NCI-H524 treated with DMSO at 0.1 percent for 48 hours (cell line): ENCODE measurements at places on chromosomes 1 and 21.

- no peak for DNase-seq
Measured at GRCh38 chr1:206668351-206668750, 16.4 kb upstream of the MAPKAPK2 start.

GRCh38 chr1:209766051-209766450 is 10.2 kb downstream of the TRAF3IP3 start:
- DNase-seq: no peak

DNA sequence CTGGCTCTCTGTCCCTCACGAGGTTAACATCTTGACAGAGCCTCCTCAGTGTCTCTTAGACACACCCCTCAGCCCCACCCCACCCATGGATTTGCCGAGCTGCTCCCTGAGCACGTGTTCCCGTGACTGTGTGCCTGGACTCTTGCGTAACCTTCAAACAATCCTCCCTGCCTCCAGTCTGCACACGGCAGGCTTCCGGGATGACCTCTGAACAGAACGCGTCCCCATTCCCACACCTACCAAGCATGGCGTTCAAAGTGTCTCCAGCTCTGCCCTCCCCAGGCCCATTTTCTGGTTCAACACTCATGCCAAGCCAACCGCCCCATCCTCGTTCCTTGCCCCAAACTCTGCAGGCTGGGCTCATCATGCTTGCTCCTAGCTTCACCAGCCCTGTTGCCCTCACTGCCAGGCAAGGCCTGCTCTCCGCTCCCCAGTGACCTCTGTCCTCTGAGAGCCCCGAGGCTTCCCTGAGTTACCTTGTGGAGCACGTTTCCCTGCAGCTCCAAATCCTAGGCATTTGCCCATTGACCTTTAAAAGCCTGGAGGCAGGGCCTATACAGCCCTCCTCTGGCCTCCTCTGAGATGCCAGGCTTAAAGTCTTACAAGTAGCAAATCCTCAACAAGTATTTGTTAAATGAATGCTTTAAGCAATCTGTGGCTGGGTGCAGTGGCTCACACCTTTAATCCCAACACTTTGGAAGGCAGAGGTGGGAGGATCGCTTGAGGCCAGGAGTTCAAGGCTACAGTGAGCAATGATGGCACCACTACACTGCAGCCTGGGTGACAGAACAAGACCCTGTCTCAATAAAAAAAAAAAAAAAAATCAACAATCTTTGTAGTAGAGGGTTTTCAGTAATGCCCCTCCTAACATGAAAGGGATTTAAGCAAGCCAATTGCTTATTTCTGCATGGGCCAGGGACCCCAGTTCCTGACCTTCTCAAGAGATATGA is 5.0 kb downstream of the AGT start:
- DNase-seq: no peak

- no peak for DNase-seq
Measured at GRCh38 chr1:162215902-162216301, 146.4 kb downstream of the NOS1AP start.

DNA sequence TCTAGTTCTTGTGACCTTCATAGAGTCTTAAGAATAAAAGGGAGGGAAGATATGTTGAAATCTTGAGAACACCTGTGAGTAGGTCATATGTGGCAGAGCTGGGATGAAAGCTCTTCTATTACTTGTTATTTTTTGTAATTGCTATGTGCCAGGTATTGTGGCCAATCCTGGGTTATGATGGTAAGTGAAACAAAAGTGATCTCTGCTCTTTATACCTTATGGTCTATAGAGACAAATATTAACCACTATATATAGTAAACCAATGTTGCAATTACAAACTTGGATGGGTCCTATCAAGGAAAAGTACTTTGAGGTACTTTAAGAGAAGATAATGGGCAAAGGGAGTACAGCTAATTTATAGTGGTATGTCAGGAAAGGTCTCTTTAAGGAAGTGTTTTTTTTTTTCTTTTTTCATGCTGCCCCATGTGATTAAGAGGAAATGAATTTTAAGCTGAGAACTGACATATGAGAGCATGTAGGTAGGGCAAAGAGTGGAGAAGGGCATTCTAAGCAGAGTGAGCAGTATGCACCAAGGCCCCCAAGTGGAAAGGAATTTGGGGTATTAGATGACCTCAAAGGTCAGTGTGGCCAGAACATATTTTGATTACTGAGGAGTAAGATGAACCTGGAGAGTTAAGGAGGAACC is 43.3 kb downstream of the POU2F1 start:
- DNase-seq: no peak

- no peak for DNase-seq
Measured at GRCh38 chr21:41653243-41653953, 113.5 kb downstream of the RIPK4 start.

DNA sequence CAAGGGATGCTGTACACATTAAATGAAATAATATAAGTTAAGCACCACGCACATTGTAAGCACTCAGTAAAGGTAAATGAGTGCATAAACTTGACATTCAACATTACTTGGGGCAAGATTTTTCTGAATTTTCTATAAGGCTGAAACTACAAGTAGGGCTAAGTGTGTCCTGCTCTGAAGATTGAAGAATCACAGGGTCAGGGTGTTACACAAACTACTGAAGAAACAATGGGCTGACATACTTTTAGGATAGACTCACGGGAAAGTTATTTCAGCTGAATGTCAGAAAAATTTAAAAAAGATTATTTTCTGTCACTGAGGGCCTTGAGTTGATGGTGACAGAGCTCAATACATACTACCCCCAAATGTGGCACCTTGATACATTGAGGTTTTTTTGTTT is 644.2 kb upstream of the PLXNA2 start:
- DNase-seq: no peak

DNA sequence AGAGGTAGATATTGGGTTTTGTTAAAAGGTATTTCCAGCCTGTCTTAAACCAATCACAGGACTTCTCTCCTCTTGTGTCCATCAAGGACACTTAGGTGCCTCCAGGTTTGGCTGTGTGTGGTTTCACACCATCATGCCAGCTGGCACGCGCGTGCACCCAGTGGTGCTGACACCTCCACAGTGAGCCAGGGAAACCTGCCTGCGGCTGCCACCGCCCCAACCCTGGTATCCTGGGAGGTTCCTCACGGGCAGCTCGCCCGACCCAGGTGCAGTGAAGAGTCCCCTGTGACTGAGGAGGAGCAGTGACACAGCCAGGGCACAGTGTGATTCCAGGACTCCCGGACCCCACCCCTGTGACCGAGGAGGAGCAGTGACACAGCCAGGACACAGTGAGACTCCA is 13.2 kb upstream of the COL6A2 start:
- DNase-seq: no peak

DNA sequence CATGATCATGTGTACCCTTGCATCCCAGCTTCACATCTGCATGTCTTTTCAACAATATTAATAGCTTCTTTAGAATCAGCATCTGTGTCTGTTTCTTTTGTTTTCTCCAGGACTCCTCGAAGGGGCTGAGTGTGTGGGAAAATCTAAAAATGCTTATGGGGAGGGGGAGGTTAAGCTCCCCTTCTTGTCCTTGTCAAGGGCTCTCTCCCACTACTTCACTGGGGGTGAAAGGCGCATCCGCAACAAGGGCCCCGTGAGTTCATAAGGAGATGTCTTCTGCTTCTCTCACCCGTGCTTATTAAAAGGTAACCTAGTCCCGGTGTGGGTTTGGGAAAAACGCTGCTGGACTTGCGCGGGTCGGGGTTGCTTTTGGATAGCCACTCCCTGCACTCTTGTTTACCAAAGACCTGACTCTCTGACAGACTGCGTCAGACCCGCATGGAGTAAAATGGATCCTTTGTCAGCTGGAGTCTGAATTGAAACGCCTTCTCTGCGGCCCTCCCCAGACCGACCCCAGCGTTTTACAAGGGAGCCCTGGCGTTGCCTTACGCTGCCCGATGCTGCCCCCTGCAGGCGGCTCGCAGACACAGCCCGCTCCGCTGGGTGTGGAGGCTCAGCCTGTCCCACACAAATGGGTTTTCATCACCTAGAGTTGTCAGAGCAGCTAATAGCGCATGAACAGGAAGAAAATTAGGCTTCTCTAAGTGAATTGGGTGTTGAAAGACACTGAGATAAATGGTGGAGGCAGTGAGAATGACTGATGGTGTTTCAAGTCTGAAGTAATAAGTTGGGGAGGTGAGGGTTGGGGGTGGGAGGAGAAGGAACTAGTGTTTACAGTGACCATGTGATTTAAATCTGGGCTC is 53.8 kb downstream of the IER5 start:
- DNase-seq: peak; percentile 23

DNA sequence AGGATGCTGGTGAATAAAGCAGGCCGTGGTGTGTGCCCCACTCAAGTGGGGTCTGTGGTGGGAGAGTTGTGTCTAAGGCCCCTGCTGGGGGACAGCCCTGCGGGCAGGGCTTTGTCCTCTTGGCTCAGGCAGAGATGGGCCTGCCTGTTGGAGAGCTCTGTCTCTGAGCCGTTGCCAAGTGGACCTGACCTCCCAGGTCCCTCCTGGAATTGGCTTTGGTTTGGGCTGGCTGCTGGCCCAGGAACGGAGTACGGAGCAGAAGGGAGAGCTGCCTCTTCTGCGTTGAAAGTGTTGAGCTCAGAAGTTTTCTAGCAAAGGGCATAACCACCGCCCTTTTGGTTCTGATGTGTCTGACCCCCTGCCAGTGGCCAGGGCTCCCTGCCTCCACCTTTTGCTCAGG is 153.9 kb downstream of the PEX14 start:
- DNase-seq: no peak

DNA sequence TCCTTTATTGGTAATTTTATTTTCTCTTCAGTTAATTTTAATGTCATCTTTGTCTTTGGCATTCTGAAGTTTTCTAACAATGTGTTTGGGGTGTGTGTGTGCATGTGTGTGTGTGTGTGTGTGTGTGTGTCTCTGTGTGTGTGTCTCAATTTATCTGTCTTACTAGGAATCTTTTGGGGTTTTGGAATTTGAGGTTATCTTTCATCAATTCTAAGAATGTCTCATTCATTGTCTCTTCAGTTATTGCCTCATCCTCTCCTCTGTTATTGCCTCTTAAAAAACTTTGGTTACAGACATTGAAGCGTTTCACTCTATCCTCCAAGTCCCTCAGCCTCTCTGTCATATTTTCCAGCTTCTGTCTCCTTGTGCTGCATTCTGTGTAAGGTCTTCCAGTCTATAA is 18.1 kb upstream of the SAMD13 start:
- DNase-seq: no peak

DNA sequence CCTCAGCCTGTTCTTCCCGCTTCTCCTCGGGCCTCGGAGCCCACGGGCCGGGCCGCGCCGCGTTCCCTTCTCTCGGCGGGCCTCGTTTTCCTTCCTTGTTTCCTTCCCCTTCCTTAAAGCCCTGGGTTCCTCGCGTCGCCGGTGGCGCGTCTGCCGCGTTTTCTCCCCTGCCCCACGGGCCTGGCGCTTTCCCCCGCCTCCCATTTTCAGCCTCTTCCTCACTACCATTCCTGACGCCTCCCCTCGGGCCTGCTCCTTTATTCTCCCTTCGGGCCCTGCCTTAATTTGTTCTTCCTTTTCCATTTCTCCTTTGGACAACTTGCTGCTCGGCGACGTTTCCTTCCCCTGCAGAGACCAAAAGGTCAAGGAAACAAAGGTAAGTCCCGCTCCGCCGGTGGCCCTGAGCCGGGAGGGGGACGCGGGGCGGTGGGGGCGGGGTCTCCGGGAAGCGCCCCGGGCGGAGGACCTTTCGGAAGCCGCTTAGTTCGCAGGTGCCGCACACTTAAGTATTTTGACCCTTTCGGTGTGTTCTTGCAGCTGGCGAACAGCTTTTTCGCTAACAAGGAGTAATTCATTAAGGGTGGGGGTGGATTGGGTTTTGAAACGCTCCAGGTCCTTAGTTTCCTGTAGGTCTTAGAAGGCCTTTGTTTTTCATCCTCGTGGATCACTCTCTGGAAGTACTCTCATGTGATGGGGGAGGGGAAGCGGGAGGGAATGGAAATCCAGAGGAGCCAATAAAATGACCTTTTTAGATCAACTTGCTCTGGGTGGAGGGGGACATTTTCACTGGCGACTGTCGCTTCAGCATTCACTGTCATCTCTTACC is 780 bp downstream of the YTHDF2 start:
- DNase-seq: no peak

GRCh38 chr21:40425981-40426380 is 421.0 kb downstream of the DSCAM start:
- DNase-seq: no peak

- no peak for DNase-seq
Measured at GRCh38 chr1:35763201-35763600, 6.6 kb downstream of the CLSPN start.

DNA sequence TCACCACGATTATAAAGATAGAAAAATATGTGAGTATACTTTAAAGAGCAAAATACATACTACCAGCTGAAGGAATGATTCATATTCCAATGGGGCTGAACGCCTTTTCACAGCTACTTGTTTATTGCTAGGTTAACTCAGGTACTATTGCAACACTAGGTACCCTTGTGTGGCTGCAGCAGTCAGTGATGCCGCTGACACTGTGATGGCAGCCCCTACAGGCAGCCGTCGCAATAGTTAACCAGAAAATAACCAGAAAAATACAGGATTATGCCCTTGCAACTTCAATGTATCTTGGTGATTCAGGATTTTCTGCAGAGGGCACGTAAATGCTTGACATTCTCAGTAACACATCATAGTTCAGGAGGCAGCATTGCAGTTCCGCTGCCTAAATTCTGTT is 1.6 kb upstream of the MARK1 start:
- DNase-seq: no peak

DNA sequence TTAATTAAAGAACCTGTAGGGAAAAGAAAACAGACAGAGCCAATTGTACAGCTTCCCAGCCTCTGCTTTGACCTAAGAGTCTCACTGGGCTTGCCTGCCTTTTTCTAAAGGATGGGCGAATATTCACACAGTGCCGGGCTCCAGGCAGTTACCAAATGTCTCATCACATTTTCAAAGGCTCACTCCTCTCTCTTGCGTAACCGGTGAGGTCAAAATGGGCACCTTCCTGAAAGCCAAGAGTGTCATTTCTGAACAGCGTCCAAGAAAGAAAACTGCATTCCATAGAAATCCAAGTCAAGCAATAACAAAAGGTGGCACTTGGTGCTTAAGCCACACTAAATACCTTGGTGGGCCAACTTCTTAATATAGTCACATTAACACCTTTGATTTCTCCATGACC is 710 bp upstream of the PALMD start:
- DNase-seq: no peak

DNA sequence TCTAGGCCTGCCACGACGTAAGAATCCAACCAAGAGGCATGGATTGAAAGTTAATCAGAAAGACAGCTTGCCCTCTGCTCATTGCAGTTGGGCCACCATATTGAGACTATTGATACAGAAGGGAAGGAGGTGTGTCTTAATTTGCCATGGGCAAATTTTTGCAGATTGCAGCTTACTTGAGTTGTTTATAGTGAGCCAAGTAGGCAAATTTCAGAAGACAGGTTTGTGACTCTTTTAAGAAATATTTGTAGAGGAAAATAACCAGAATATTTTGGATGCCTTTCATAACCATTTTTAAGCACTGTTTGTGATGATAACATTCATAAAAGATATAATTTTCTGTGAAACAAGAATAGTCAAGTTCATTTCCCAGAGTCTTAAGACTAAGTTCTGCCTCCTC is 74.1 kb downstream of the PRDM2 start:
- no peak for DNase-seq

GRCh38 chr1:218835609-218836008 is 338.1 kb upstream of the LYPLAL1 start:
- no peak for DNase-seq
